ENCODE measurements at places on chromosomes 4 and X.

DNA sequence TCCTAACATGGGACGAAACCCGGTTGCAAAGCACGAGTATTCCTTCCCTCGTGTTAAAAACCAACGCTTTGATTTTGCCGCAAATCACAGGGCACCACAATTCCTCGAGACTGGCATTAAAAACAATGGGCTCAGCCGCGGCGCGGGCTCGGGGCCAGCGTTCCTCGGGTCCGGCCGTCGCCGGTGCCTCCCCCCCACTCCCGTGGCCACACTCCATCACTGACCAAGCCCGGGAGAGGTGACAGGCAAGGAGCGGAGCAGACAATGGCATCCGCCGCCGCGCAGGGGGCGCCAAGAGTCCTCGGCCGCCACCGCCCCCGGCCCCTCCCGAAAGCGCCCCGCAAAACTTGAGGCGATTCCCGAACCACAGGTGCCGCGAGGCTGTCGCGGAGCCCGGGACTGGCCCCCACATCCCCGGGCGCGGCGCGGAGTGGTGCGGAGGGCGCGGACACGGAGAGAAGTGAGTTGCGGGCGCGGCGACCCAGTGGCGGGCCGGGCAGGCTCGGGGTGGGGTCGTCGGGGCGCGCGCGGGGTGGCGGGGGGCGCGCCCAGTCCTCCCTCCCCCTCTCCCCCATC is 445 bp downstream of the AP1S2 start:
- DNase-seq = peak; percentile 56

DNA sequence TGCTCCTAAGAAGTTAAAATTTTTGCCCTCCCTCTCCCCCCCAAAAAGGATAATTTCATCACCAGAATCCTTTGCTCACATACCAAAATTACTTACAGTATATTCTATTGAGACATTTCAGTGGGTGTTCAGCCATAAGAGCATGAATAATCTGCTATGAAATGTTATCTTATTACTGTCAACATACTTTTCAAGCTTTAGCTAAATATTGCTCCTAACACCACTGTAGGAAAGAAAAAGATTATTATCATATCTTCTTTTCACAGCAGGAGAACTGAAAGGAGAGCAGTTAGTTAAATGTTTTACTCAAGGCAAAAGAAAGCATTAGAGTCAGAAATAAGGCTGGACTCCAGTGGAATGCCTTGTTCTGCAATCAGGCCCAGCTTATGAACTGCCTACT is 231.0 kb upstream of the GYPA start:
- no peak for DNase-seq

DNA sequence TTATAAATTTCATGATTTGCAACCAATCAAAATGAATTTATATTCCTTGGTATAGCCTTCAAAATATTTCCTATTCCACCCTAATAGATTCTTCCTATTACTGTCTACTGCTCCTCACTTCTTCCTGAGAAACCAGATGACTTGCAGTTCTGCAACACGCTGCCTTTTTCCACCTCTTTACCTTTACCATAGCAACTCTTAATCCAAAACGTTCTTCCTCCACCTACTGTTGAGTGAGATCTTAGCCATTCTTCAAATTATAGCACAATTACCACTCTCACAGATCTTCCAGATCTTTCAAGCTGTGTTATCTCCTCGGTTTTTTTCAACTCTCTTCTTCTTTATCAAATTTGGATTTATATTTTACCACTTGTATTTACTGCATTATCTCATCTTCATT is 289.8 kb downstream of the ADGRL3 start:
- no peak for DNase-seq

GRCh38 chr4:61540944-61541343 is 340.8 kb downstream of the ADGRL3 start:
- no peak for DNase-seq

DNA sequence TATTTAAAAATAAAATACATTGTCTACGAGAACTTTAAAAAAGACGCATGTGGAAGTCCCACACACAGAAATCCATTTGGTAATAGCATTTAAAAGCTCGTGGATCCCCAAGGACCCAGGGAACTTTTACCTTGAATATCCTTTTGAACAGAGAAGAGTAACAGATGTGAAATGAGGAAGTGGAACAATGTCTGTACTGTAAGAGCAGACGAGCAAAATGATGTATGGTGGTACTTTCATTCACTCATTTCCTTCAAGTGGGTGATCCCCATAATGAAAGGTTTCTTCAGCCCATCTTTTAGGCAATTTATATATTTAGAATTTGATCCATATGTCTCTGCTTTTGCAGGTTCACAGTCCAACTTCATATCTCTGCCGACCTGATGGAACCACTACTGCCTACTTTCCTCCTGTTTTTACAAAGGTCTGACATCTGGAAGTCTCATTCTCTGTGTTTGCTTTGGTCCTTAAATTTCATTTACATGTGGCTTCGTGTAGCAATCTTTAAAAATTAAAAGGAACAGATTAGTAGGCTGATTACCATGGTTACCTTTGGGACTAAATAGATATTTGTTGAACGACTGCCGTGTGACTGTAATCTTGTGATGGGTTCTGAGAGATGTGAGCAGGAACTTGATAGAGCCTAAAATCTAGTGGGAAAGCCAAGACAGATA is 188.4 kb downstream of the PALLD start:
- no peak for DNase-seq

- no peak for DNase-seq
Observed at GRCh38 chrX:118551426-118551825, 55.8 kb downstream of the DOCK11 start.

- no peak for DNase-seq
Observed at GRCh38 chr4:148065075-148065474, 333.2 kb downstream of the ARHGAP10 start.

DNA sequence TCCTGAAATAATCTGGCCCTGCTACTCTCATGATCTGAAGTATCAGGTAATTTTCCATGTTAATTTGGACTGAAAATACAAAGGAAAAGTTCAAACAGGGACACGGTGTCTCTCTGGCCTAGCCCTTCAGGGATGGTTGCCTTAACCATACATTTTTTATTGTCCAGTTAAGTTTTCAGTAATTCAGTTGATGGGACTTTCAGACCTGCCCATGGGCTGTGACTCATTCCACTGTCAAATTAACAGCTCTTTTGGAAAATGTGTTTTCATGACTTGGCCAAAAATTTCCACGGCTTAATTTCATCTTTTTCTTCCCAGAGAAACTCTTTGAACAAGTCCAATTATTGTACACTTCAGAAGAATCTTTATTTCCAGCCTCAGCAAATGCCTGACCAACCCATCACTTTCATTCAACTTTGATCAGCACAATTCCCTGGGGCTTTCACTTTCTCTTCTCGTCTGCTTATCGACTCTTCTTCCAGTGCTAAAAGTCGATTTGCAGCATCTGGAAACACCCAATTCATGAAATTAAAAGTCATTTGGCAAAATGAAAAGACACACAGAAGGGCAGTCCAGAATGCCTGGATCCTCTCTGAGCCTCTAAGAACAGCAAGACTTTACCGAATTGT is 293.9 kb downstream of the RAB28 start:
- no peak for DNase-seq

DNA sequence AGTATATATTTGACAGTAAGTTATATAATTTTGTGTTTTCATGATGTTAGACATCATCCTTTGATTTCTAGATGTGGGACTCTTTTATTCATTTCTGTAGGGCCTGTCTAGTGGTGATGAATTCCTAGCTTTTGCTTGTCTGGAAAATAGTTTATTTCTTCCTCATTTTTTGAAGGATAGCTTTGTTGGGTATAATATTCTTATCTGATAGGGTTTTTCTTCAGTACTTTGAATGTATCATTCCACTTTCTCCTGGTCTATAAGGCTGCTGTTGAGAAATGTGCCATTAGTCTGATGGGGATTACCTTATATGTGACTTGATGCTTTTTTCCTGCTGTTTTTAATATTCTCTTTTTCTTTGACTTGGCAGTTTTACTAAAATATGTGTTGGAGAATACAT is 1104.5 kb downstream of the FAT4 start:
- no peak for DNase-seq

DNA sequence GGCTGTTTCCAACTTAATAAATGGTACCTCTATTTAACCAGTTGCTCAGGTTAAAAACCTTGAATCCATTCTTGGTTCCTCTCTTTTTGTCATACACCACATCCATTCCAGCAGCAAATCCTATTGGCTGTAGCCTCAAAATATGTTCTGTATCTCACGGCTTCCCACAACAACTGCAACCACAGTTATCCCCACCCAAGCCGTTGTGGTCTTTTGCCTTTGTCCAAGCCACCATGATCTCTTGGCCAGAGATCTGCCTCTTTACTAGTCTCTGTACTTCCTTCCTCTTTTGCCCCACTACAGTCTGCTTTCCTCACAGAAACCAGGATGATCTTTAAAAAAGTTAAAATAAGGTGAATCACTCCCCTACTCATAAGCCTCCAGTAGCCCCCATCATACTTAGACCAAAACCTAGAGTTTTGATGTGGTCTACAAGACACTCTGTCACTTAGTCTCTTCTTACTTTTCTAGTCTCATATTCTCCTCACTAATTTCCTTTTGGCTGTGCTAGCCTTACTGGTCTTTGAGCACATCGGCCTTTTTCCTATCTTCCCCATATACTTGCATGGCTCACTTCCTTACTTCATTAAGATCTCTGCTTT is 10.3 kb downstream of the MAOA start:
- DNase-seq = no peak

DNA sequence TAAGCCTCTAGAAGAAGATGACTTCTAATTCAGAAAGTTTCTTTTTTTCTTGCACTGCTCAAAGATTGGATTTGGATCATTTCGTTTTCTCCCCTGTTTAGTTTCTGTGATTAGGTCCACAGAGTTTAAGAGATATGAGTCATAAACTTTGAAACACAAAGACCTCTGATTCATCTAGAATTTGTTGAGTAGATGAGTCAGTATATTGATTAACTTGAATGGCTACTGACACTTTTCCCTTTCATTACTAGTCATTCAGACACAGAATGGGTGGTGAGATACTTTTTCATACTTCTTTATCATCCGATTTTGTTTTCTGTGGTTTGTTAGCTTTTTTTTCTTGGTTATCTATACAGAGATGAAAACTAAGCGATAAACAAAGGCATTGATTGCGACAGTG is 34.1 kb upstream of the AFF2 start:
- no peak for DNase-seq

- no peak for DNase-seq
Observed at GRCh38 chrX:78595901-78596502, 63.1 kb downstream of the RTL3 start.

DNA sequence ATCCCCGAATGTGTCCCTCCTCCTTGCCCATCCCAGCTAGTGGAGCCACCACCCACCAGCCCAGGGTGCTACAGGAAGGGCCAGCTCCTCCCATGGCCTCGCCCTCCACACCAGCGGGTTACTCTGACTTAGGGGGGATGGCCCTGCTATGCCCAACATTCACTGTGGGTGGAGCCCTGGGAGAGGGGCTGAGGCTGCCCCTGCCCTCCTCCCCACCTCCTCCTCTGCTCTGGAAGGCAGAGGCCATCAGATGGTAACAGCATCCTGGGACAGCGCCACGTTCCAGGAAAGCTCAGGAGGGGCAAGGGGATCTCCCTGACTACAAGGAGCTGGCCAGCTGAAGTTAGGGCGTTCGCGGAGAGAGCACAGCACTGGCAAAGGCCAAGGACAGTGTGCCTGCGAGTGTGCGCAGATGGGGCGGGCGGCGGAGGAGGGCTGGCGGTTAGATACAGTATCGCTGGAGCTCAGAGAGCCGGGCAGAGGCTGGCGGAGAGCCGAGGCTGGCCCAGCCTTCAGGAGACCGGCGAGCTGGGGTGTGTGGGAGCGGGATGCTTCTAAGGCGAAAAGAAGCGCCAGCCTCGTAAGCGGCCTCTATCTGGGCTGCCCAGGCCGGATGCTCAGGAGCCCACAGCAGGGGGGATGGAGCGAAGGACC is 1.5 kb downstream of the JAKMIP1 start:
- no peak for DNase-seq

DNA sequence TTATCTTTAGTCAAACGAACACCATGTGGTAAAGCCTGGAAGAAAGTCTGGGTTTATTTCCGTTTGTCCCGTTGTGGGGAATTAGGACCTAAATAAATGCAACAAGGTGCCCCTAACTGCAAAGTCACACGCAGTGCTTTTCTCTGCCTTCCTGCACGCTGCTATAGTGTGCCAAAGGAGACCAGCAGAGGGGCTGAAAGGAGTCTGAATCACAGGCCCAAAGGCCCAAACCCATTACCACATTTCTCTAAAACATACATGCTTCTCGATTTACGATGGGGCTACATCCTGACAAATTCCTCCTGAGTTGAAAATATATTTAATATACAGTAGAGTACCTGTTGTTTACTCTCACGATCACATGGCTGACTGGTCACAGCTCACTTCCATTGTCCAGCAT is 4.5 kb downstream of the VEGFC start:
- DNase-seq = no peak

DNA sequence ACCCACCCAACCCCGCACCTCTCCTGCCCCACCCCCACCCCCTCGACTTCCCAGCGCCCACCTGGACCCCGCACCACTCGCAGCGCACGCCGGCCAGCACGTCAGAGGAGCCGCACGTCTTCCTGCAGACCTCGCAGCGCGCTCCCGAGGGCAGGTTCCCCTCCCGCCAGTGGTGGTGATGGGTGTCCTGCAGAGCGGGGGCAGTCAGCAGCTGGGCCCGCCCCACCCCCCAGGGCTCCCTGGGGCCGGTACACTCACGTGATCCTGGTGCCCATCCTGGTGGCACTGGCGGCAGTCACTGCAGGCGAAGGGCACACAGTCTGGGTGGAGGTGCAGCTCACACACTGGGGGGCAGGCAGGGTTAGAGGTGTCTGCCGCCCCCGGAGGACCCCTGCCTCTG is 5.1 kb downstream of the DGKQ start:
- DNase-seq = no peak

- no peak for DNase-seq
Observed at GRCh38 chrX:119069128-119069527, 3.7 kb upstream of the CT47C1 start.

GRCh38 chrX:10016519-10017132 is 49.5 kb downstream of the CLDN34 start:
- DNase-seq = no peak

- no peak for DNase-seq
Observed at GRCh38 chr4:38672074-38672396, 8.0 kb downstream of the KLF3 start.

GRCh38 chrX:123764967-123765871 is 32.4 kb upstream of the THOC2 start:
- peak; percentile 45 for DNase-seq

Measured in CD4-positive, alpha-beta T cell treated with Interleukin-15 for 1 hour (primary cell).